ENCODE measurements at places on chromosomes 4 and X. TPM values are rescaled to one million over a fixed set of nuclear protein-coding genes. Genes with fewer than 3 reads are reported as not detected.

The RUFY3 gene
- 35.1 TPM for total RNA-seq

The GALNTL6 gene
- not detected for total RNA-seq

DNA sequence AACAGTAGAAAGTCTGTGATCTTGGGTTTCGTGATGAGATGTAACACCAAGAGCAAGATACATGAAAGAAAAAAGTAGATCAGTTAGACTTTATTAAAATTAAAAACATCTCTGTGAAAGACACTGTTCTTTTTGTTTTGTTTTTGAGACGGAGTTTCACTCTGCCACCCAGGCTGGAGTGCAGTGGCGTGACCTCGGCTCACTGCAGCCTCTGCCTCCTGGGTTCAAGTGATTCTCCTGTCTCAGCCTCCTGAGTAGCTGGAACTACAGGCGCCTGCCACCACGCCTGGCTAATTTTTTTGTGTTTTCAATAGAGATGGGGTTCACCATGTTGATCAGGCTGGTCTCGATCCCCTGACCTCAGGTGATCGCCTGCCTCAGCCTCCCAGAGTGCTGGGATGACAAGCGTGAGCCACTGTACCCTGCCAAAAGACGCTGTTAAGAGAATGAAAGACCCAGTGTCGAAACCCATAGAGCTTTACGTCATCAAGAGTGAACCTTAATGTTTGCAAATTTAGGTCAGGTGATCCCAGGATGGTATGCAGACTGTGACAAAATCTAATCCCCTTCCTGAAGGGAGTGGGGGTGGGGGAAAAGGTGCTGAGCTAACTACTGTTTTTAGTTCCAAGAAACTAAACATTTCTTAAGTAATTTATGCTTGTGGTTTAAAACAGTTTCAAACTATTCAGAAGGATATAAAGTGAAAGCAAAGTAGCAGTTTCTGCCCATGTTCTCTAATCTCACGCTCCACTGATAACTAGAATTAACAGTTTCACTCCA is 8.0 kb downstream of the OFD1 start:
- no peaks in the 10 kb centered on the region for H3K4me1 ChIP-seq
- H3K27me3 ChIP-seq, result no peaks in the 10 kb centered on the region
- no peaks in the 10 kb centered on the region for H3K36me3 ChIP-seq
- no peak for DNase-seq
- H3K4me3 ChIP-seq, result no peak overlapping the region

GRCh38 chr4:153564630-153565525 is 98.7 kb downstream of the TMEM131L start:
- H3K4me1 ChIP-seq, result peaks cover 28% of the 10 kb centered on the region
- H3K27me3 ChIP-seq, result no peaks in the 10 kb centered on the region
- H3K4me3 ChIP-seq, result no peak overlapping the region
- H3K36me3 ChIP-seq, result no peaks in the 10 kb centered on the region
- peak overlapping the region; percentile 73 for H3K27ac ChIP-seq

GRCh38 chr4:19130866-19131265 is 1109.3 kb upstream of the LCORL start:
- DNase-seq, result no peak
- H3K36me3 ChIP-seq, result no peaks in the 10 kb centered on the region
- no peak overlapping the region for H3K4me3 ChIP-seq

DNA sequence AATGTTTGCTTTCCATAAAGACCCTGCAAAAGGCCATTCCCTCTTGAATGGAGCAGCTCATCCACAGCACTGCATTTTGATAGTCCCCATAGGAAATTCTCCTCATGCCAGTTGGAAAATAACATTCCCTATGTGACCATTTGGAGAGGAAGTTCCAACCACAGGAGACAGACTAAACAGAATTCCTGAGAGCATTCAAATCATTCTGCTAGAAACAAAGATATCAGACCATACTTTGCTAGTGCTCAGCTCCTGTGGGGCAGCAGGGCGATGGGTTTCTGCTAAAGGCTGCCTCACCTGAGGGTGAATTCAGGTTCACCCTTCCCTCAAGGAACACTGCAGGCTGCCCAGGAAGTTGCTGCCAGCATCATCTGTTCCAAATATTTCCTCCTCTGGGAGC is 58.8 kb downstream of the LNX1 start:
- no peak overlapping the region for H3K4me3 ChIP-seq
- no peaks in the 10 kb centered on the region for H3K36me3 ChIP-seq
- DNase-seq, result no peak
- H3K27me3 ChIP-seq, result no peaks in the 10 kb centered on the region

- no peaks in the 10 kb centered on the region for H3K36me3 ChIP-seq
- H3K27ac ChIP-seq, result peak overlapping the region; percentile 84
- peaks cover 67% of the 10 kb centered on the region for H3K4me1 ChIP-seq
These were observed 1.8 kb downstream of the SH3BP2 start for GRCh38 chr4:2794486-2795299.

DNA sequence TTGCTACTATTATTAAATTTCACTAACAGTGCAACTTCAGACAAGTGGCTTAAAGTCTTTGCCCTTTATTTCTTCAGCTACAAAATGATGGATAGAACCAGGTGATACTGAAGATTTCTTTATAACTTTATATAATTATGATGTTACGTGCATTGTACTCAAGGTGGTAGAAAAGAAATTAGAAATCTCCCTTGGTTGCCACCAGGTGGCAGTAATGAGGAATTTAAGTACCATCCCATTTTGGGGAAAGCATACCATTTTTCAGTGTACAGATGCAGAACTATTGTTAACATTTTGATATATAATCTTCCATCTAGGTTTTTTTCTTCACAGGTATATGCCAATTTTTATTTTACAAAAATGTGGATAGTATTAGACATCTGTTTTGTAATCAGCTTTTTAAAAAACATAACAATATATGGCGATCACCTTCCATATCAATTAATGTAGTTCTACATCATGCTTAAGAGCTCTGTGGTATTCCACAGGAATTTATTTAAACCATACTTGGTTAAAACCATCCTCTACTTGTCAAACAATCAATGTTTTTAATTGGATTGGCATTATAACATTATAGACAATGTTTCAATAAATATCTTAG is 37.7 kb upstream of the RAB33B start:
- no peak overlapping the region for H3K27ac ChIP-seq
- no peaks in the 10 kb centered on the region for H3K36me3 ChIP-seq
- no peak overlapping the region for H3K4me3 ChIP-seq

DNA sequence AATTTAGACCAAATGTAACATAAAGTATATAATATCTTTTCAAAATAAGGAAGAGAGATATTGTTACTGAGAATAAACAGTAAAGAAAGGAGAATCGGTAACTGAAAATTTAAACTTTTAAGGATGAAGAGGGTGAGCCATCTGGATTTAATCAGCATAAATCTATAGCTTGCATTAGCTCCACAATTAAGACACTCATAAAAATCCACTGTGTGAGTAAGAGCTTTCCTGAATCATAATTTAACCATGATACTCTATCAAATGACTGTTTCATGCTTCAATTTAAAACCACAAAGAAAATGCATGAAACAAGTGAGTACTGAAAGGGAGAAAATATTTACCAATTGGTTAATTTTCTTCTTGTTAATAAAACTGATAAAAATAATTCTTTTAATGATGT is 951.5 kb upstream of the SLIT2 start:
- no peaks in the 10 kb centered on the region for H3K27me3 ChIP-seq
- H3K36me3 ChIP-seq, result no peaks in the 10 kb centered on the region
- no peak overlapping the region for H3K27ac ChIP-seq
- no peak overlapping the region for H3K4me3 ChIP-seq
- no peak for DNase-seq
- H3K4me1 ChIP-seq, result no peaks in the 10 kb centered on the region

DNA sequence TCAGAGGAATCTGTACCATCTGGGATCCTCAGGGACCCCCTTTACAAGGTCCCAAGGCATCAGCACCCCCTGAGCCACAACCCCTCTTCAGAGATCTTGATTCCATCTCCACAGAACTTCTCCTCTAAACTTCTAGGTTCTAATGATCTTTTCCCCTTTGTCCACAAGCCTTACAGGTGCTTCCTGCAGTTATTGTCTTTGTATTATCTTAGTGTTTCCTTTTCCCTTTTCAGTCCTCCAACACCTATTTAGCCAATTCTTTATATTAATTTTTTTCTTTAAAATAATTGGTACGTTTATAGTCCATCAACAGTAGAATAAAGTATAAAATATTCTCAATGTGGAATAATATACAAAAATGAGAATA is 35.2 kb upstream of the FAM241A start:
- H3K4me3 ChIP-seq, result no peak overlapping the region
- no peaks in the 10 kb centered on the region for H3K27me3 ChIP-seq
- H3K36me3 ChIP-seq, result no peaks in the 10 kb centered on the region
- no peak overlapping the region for H3K27ac ChIP-seq
- DNase-seq, result no peak

DNA sequence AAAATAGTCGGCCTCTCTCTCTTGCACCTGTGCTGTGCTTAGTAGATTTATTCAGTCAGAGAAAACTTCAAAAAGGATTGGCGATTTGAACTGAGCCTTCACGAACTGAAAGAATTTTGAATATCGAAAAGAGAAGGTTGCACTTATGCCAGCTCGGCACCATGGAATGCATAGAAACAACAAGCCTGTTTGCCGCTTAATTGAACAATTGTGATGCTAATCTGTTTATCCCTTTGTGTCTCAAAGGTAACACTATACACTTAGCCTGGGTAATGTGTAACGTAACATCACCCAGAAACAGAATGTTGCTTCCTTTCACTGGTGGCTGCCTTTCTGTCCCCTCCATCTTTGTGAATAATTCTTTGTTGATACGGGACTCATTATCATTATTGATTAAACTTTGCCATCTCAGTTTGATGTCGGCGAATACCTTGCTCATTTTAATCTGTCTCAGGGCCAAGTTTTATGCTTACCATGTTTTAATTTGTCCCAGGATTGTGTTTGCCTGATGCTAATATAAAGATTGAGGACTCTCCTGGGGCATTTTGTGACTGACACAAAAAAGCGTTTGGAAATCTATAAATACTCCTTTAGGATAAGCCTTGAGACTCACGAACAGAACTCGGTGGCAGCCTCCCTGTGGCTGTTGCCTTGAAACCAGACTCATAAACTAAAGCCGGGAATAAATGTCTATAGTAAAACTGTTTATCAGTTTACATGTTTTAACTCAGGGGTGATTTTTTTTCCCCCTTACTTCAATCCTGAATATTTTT is 400.5 kb downstream of the RAPGEF2 start:
- H3K4me3 ChIP-seq, result no peak overlapping the region
- H3K36me3 ChIP-seq, result no peaks in the 10 kb centered on the region
- DNase-seq, result no peak
- H3K27ac ChIP-seq, result no peak overlapping the region
- peaks cover 3% of the 10 kb centered on the region for H3K4me1 ChIP-seq
- no peaks in the 10 kb centered on the region for H3K27me3 ChIP-seq

GRCh38 chr4:73212982-73213730 is 45.4 kb downstream of the ANKRD17 start:
- H3K4me1 ChIP-seq, result peaks cover 21% of the 10 kb centered on the region
- no peaks in the 10 kb centered on the region for H3K27me3 ChIP-seq
- H3K27ac ChIP-seq, result no peak overlapping the region
- H3K4me3 ChIP-seq, result no peak overlapping the region
- no peak for DNase-seq

DNA sequence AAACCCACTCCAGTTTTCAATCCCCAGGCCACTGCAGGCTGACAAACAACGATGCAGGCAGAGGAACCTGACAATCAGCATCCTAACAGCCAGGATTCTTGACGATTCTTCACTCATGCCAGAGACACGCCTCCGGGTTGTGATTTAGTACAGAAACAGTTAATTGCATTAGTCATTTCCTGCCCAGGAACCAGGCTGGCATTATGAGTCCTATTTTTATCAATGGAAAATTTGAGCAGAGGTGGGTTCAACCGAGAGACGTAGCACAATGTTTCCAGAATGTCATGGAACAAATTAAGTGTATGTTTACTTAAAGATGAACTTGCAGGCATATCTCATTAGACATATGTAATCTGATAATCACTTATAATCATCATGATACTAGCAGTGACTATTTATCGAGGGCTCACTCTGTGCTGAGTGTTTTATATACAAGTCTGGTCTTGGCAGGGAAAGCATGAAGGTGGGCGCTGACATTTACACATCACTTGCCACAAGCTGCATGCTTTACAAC is 159.7 kb downstream of the NSUN7 start:
- H3K27ac ChIP-seq, result no peak overlapping the region
- H3K36me3 ChIP-seq, result no peaks in the 10 kb centered on the region
- H3K27me3 ChIP-seq, result no peaks in the 10 kb centered on the region
- no peaks in the 10 kb centered on the region for H3K4me1 ChIP-seq
- no peak for DNase-seq
- no peak overlapping the region for H3K4me3 ChIP-seq

- no peak overlapping the region for H3K27ac ChIP-seq
- no peaks in the 10 kb centered on the region for H3K4me1 ChIP-seq
- H3K27me3 ChIP-seq, result no peaks in the 10 kb centered on the region
These were observed 670.7 kb downstream of the PCDH7 start for GRCh38 chr4:31390849-31391248.

DNA sequence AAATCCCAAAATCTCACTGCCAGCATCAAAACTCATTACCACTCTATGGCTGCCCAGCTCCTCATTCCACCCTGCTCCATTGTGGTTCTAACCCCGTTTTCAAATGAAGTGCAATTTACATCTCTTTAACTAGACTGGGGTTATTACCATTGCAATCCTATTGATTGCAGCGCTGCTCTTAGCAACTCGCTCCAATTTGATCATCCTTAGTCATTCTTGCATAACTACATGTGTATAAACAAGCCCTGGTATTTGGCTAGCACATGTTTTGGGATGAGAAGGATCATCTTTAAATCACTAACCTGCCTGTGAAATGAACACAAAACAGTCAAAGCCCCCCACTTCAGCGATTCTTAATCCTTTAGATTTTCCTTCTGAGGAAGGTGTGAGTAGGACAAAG is 340.1 kb upstream of the PPARGC1A start:
- H3K4me1 ChIP-seq, result no peaks in the 10 kb centered on the region
- DNase-seq, result no peak
- H3K27ac ChIP-seq, result no peak overlapping the region
- no peak overlapping the region for H3K4me3 ChIP-seq
- H3K27me3 ChIP-seq, result no peaks in the 10 kb centered on the region

DNA sequence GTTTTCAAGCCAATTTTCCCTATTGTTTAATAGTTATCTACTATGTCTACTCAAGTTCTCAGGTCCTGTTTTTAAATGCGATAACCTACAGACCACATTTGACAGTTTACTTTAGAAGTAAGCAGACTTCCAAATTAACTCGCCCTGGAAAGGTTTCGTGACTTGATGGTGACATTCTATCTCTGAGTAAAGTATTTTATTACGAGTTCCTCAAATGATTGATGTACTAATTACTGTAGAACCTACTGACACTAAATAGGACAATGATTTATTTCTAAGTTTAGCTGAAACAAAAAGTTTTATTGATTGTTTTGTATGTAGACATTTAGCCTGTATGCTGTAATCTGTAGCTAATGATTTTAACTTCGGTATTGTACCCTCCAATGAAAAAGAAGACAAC is 1.9 kb upstream of the PPBP start:
- H3K27ac ChIP-seq, result no peak overlapping the region
- DNase-seq, result no peak
- no peak overlapping the region for H3K4me3 ChIP-seq
- H3K36me3 ChIP-seq, result no peaks in the 10 kb centered on the region
- H3K4me1 ChIP-seq, result no peaks in the 10 kb centered on the region

- H3K27me3 ChIP-seq, result no peaks in the 10 kb centered on the region
- H3K36me3 ChIP-seq, result no peaks in the 10 kb centered on the region
- no peak overlapping the region for H3K4me3 ChIP-seq
- no peaks in the 10 kb centered on the region for H3K4me1 ChIP-seq
These were observed 20.0 kb upstream of the MBNL3 start for GRCh38 chrX:132508834-132509233.

- no peak overlapping the region for H3K4me3 ChIP-seq
- DNase-seq, result no peak
- H3K27ac ChIP-seq, result no peak overlapping the region
- H3K4me1 ChIP-seq, result no peaks in the 10 kb centered on the region
These were observed 327.2 kb upstream of the CNKSR2 start for GRCh38 chrX:21047034-21047455.
